ENCODE measurements at places on chromosomes 12 and 14. TPM values are rescaled to one million over a fixed set of nuclear protein-coding genes. Genes with fewer than 3 reads are reported as not detected.

The OR4L1 gene
- total RNA-seq, result not detected

DNA sequence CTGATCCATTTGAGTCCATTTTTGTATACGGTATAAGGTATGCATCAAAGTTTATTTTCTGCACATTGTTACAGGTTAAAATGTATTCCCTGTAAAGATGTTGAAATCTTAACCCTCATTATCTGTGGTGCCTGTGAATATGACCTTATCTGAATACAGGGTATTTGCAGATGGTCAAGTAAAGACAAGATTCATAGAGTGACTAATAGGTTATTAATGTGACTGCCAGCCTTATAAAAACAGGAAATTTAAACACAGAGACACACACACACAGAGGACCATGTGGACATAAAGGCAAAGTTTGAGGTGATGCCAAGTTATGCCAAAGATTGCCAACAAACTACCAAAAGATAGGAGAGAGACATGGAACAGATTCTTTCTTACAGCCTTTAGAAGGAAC lies 347.2 kb upstream of the DCN start:
- no peak overlapping the region for H3K27ac ChIP-seq
- H3K4me3 ChIP-seq, result no peak overlapping the region
- no peaks in the 10 kb centered on the region for H3K36me3 ChIP-seq
- no peak for DNase-seq
- H3K4me1 ChIP-seq, result no peaks in the 10 kb centered on the region

DNA sequence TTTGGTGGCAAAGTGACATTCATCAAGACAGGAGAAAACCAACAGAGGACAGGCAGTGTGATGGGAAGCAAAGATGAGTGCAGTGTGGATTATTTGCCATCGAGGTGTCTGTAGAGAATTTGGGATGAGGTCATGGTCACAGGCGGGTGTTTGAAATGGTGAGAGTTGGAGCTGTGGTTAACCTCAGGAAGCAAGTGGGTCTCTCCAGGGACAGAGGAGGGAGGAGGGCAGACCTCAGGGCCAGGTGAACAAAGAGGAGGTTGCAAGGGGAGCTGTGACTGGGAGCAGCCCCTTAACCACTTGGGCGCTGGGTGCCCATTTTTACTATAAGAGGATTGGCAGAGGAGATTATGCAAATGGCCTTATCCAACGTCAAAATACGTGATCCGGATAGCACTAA lies 7.0 kb downstream of the FZD10 start:
- H3K4me1 ChIP-seq, result no peaks in the 10 kb centered on the region
- H3K4me3 ChIP-seq, result no peak overlapping the region
- no peak overlapping the region for H3K27ac ChIP-seq
- H3K36me3 ChIP-seq, result no peaks in the 10 kb centered on the region
- no peak for DNase-seq

The KRT3 gene
- not detected for total RNA-seq

- no peaks in the 10 kb centered on the region for H3K36me3 ChIP-seq
- H3K27me3 ChIP-seq, result no peaks in the 10 kb centered on the region
- H3K4me1 ChIP-seq, result no peaks in the 10 kb centered on the region
- DNase-seq, result peak; percentile 75
- H3K4me3 ChIP-seq, result no peak overlapping the region
Observed at GRCh38 chr12:10497602-10498001, 8.1 kb upstream of the EIF2S3B start.

The CLEC14A gene
- total RNA-seq, result not detected

DNA sequence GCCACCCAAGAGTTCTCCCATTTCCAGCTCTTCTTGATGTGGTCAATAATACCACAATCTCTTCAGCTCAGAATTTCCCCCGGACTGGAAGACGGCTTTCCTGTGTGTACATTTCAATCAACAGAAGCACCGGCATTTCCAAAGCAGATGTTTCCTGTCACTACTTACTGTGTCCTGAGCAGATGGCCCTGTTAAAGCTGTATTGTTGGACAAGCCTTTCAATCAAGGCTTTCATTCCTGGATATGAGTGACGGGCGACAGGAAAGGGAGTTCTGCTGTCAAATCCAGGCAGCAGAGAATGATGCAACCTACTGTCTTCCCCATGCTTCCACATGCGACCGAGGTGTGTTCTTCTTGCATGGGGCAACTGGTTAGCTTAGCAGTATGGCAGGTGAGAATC lies 76.4 kb upstream of the CCDC60 start:
- DNase-seq, result no peak
- H3K36me3 ChIP-seq, result no peaks in the 10 kb centered on the region

- H3K36me3 ChIP-seq, result no peaks in the 10 kb centered on the region
- DNase-seq, result no peak
- H3K27ac ChIP-seq, result no peak overlapping the region
- H3K4me3 ChIP-seq, result no peak overlapping the region
Observed at GRCh38 chr12:103241184-103241583, 254.6 kb downstream of the C12orf42 start.

The PLEKHG7 gene
- 0.13 TPM for total RNA-seq

- peaks cover 15% of the 10 kb centered on the region for H3K27me3 ChIP-seq
- no peak for DNase-seq
- H3K36me3 ChIP-seq, result no peaks in the 10 kb centered on the region
- no peak overlapping the region for H3K4me3 ChIP-seq
Observed at GRCh38 chr14:60553808-60554207, 44.9 kb downstream of the SIX6 start.

The GNG2 gene
- 82.2 TPM for total RNA-seq

The GALNT8 gene
- 1.7 TPM for total RNA-seq

GRCh38 chr14:104688505-104689108 lies 811 bp upstream of the INF2 start:
- H3K4me3 ChIP-seq, result no peak overlapping the region
- peak overlapping the region; percentile 31 for H3K27ac ChIP-seq
- H3K4me1 ChIP-seq, result peaks cover 28% of the 10 kb centered on the region
- peak; percentile 20 for DNase-seq
- no peaks in the 10 kb centered on the region for H3K36me3 ChIP-seq

- no peak for DNase-seq
- no peaks in the 10 kb centered on the region for H3K27me3 ChIP-seq
- H3K4me1 ChIP-seq, result no peaks in the 10 kb centered on the region
Observed at GRCh38 chr14:68140076-68140741, 320.6 kb downstream of the RAD51B start.

The CCDC184 gene
- 0.15 TPM for total RNA-seq

DNA sequence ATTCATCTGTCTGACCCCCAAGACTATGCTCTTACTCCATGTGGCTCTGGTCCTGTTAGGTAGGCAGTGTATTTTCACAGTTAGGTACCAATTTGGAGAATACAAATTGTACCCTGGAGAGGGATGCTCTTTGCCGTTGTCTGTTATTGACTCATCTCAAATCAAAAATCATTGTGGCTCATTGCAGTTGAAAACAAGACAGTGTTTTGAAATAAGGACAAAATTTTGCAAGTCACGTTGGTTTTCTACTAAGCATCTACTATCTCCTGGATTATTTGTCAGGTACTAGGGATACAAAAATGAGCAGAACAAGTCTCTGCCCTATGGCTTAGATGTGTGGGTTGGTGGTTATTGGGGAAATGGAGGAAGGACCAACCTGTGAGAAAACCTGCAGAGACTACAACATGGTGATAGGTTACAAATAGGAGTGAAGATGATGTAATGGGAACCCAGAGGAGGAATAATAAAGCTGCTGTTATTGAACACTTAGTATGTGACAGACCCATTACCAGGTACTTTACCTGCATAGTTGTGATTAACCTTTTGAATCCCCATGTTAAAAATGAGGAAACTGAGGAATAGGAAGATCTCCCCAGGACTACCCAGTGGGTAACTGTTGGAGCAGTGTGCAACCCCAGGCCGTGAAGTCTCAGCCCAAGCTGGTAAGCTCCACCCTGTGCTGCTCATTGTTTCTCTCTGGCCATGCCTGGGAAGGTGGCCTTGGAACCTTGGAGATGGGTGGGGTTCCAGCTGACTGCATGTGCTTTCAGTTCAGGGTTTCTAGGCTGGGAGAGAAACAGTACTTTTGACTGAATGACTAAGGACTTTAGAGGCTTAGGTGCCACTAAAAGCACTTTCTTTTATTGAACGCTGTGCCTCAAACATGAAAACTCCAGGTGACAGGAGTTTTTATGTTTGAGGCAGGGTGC lies 72.9 kb upstream of the SRSF5 start:
- peaks cover 20% of the 10 kb centered on the region for H3K4me1 ChIP-seq
- peaks cover 12% of the 10 kb centered on the region for H3K36me3 ChIP-seq
- no peaks in the 10 kb centered on the region for H3K27me3 ChIP-seq
- H3K27ac ChIP-seq, result no peak overlapping the region
- no peak overlapping the region for H3K4me3 ChIP-seq

The CLEC4C gene
- not detected for total RNA-seq

GRCh38 chr14:52352061-52352491 lies 38.0 kb downstream of the PTGER2 start:
- H3K4me3 ChIP-seq, result no peak overlapping the region
- peaks cover 33% of the 10 kb centered on the region for H3K4me1 ChIP-seq
- peak overlapping the region; percentile 70 for H3K27ac ChIP-seq
- no peaks in the 10 kb centered on the region for H3K36me3 ChIP-seq
- DNase-seq, result peak; percentile 22

- peaks cover 5% of the 10 kb centered on the region for H3K36me3 ChIP-seq
- no peaks in the 10 kb centered on the region for H3K27me3 ChIP-seq
- DNase-seq, result no peak
- H3K4me3 ChIP-seq, result no peak overlapping the region
- H3K4me1 ChIP-seq, result peaks cover 11% of the 10 kb centered on the region
- H3K27ac ChIP-seq, result no peak overlapping the region
Observed at GRCh38 chr12:112105891-112106290, 2.7 kb downstream of the NAA25 start.

DNA sequence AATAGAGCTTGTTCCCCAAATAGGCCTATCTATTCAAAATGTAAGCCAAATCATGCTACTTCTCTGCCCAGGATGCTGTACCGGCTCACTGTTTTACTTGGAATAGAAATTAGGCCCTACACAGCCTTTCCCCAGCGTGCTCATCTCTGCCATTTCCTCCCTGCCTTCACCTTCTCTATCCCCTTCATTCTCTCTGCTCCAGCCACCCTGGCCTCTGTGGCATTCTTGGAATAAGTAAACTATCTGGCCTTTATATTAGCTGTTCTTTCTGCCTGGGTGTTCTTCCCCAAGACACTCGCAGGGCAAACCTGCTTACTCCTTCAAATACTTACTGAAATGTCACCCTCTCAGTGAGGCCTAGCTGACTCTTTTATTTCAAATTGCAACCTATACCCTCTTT lies 30.9 kb upstream of the DYRK2 start:
- no peak for DNase-seq
- H3K4me1 ChIP-seq, result no peaks in the 10 kb centered on the region

The ZBTB42 gene
- 10.5 TPM for total RNA-seq

GRCh38 chr12:65156366-65156841 lies 13.0 kb upstream of the LEMD3 start:
- no peak for DNase-seq
- no peaks in the 10 kb centered on the region for H3K4me1 ChIP-seq
- H3K27ac ChIP-seq, result peak overlapping the region; percentile 25
- H3K4me3 ChIP-seq, result no peak overlapping the region
- no peaks in the 10 kb centered on the region for H3K36me3 ChIP-seq
- no peaks in the 10 kb centered on the region for H3K27me3 ChIP-seq

The OAS1 gene
- 11.4 TPM for total RNA-seq

- H3K36me3 ChIP-seq, result no peaks in the 10 kb centered on the region
- DNase-seq, result no peak
- no peak overlapping the region for H3K4me3 ChIP-seq
- no peaks in the 10 kb centered on the region for H3K4me1 ChIP-seq
- no peak overlapping the region for H3K27ac ChIP-seq
- H3K27me3 ChIP-seq, result no peaks in the 10 kb centered on the region
Observed at GRCh38 chr12:76303365-76303764, 44.9 kb downstream of the BBS10 start.

The KRT73 gene
- total RNA-seq, result 8.8 TPM

- no peak overlapping the region for H3K4me3 ChIP-seq
- no peaks in the 10 kb centered on the region for H3K36me3 ChIP-seq
- no peaks in the 10 kb centered on the region for H3K27me3 ChIP-seq
- H3K4me1 ChIP-seq, result no peaks in the 10 kb centered on the region
- no peak overlapping the region for H3K27ac ChIP-seq
- DNase-seq, result no peak
Observed at GRCh38 chr12:66258011-66258410, 44.3 kb upstream of the HELB start.

GRCh38 chr12:81998761-81999378 lies 239.7 kb upstream of the PPFIA2 start:
- H3K36me3 ChIP-seq, result no peaks in the 10 kb centered on the region
- H3K27me3 ChIP-seq, result no peaks in the 10 kb centered on the region
- no peak overlapping the region for H3K27ac ChIP-seq
- H3K4me3 ChIP-seq, result no peak overlapping the region
- DNase-seq, result no peak

- H3K4me1 ChIP-seq, result no peaks in the 10 kb centered on the region
- DNase-seq, result no peak
- no peak overlapping the region for H3K4me3 ChIP-seq
- no peaks in the 10 kb centered on the region for H3K36me3 ChIP-seq
- no peak overlapping the region for H3K27ac ChIP-seq
- no peaks in the 10 kb centered on the region for H3K27me3 ChIP-seq
Observed at GRCh38 chr12:77742631-77743030, 88.1 kb upstream of the NAV3 start.

The GSKIP gene
- total RNA-seq, result 18.8 TPM

DNA sequence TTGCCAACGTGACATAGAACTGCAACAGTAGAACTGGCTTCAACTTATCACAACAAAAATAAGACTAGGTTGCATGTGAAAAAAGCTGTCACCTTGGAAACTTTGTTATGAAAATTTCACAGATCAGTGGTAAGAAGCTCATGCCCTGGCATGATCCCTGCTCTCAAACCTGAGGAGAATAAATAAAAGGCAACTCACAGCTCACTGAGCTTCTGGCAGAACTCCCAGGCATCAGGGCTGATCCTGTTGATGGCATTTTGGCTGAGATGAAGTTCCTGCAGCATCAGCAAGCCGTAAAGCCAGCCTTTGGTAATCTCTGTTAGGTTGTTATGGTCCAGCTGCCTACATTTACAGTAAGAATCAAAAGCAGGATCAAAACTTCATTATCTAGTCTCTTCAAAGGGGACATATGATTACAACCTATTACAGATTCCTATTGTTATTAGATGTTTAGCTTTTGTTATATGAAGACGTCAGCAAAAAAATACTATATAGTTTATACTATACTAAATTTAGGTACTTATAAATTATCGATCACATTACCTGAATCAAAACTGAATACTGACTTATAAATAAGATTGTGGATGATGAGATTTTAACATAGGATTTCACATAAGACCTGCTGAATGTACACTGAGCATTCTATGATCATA lies 32.0 kb downstream of the LRIG3 start:
- no peaks in the 10 kb centered on the region for H3K27me3 ChIP-seq
- H3K36me3 ChIP-seq, result no peaks in the 10 kb centered on the region
- no peak overlapping the region for H3K4me3 ChIP-seq
- no peak for DNase-seq
- H3K27ac ChIP-seq, result no peak overlapping the region

- no peak overlapping the region for H3K4me3 ChIP-seq
- H3K27me3 ChIP-seq, result peaks cover 3% of the 10 kb centered on the region
- DNase-seq, result no peak
Observed at GRCh38 chr12:69981881-69982475, 157.0 kb downstream of the MYRFL start.

All from T-cell (primary cell).